ENCODE measurements at places on chromosomes 11 and 22. TPM values are rescaled to one million over a fixed set of nuclear protein-coding genes. Genes with fewer than 3 reads are reported as not detected.
A peak's percentile ranks its signal among the peaks of the same experiment; 100 is the strongest.

DNA sequence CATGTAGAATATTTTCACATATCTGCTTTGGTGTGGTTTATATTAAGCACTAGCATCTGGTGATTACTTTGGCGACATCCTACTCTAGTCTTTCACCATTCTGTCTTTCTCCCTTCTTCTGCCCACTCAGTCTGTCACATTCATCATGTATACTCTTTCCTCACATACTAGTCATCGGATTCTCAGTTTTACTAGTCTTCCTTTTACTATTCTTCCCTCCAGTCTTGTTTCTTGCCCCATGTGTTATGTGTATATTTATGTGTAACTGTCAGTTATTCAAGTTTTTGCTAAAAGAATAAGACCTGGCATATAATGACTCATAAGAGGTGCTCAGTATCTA, 4.6 kb upstream of the DIXDC1 start:
- no peak for DNase-seq

GRCh38 chr11:1111545-1112212, 37.0 kb downstream of the MUC2 start:
- DNase-seq, result no peak

- DNase-seq, result peak; percentile 90
Observed at GRCh38 chr11:112162761-112163546, 940 bp downstream of the IL18 start.

GRCh38 chr11:81253244-81253643, 1480.4 kb downstream of the FAM181B start:
- no peak for DNase-seq

KLHL35 gene
- total RNA-seq, result 6.6 TPM
